ENCODE measurements at places on chromosomes 2 and 18.

DNA sequence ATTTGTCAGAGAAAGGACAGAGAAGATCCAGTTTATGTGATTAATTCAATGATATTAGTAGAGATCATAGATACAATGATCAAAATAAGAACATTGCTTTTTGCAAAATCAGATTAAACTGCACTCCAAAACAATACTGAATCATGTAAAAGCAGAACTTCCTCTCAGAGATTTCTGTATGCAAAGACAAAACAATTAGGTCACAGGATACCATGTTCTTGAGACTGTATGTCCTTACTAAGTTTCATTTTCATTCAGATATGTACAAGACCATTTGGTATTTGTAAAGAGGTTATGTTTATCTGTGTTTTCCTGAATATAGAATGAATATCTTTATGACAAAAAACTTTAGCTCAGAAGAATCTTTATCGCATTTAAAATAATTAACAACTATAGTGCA lies 161.8 kb downstream of the DLGAP1 start:
- DNase-seq, result no peak

GRCh38 chr2:105607920-105608504 lies 136.7 kb upstream of the NCK2 start:
- no peak for DNase-seq

GRCh38 chr2:217992061-217992460 lies 10.7 kb downstream of the TNS1 start:
- DNase-seq, result no peak

DNA sequence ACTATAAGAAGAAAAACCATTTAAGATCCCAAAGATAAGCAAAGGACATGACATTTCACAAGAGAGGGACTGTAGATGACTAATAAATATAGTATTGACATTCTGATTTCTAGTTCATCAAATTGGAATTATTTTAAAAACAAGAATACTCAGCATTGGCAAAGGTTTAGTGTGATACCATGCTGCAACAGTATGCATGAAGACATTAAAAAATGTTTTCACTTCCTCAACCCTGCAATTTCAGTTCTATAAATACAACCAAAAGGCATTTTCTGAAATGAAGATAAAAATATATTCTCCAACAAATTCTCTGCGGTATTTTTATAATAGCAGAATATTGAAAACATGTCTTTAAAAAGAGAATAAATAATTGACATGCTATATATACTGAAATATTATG lies 2.1 kb downstream of the C2orf81 start:
- no peak for DNase-seq

DNA sequence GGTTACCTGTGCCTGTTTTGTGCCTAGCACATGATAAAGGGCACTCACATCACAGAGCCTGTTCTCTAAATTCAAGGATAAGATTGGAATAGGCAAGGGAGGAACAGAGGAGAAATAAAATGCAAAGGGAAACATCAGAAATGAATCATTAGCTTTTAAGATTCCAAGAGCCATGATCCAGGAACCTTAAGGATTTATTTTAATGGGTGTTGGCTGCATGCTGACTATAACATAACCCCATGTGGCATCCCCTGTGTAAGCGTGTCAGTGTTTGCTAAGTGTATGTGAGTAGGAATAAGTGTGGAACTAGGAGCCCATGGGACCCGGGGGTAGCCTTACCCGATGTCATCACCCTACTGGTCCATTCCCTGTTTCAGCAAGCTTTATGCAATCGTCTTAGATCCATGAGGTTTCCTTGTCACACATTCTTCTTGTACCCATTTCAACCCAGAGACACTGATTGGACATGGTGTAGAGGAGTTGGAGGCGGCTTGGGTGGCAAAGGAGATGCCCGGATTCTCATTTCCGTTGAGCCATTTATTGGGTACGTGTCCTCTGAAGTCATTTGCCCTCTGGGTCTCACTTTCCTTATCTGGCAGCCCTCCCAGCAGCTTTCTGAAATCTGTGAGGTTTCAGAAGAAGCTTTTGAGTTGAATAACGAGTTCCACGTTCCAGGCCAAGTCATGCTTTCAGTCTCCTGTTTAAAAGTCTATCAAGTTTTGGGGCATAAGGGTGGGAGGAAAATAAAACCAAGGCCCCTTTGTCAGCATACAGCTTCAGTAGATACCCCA lies 117.0 kb downstream of the MGAT5 start:
- DNase-seq, result no peak

DNA sequence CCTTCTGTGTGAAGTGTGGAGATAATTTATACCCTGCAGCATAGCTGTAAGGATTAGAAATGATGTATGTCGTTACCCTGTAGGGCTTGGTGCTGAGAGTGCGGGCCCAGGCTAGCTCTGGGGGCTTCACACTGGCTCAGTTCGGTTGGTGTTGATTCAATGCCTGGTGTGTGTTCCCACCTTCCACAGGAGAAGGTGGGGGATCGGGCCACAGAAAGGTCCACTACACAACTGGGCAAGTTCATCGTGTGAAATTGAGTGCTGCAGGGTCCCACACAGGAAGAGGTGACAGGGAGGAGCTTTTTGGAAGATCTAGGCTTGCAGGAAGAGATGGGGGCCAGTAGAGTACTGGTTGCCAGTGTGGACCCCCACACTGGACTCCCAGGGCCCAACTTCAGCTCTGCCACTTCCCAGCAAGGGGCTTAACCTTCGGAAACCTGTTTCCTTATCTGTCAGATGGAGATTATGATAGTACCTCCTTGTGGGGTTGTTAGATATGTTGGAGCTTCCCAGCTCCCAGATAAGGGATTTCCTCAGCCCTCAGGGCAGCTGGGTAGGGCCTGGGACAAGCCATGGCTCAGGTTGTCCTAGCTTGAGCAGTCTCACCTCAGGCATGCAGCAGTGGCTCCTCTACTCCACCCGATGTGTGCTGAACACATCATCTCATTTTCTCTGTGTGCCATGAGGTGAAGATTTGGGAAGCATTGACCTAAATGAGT lies 71.5 kb downstream of the TMEM247 start:
- no peak for DNase-seq

GRCh38 chr2:69989441-69990105 lies 28.1 kb upstream of the ASPRV1 start:
- no peak for DNase-seq

- peak; percentile 35 for DNase-seq
These were observed 298.8 kb downstream of the FIGN start for GRCh38 chr2:163436963-163437362.

DNA sequence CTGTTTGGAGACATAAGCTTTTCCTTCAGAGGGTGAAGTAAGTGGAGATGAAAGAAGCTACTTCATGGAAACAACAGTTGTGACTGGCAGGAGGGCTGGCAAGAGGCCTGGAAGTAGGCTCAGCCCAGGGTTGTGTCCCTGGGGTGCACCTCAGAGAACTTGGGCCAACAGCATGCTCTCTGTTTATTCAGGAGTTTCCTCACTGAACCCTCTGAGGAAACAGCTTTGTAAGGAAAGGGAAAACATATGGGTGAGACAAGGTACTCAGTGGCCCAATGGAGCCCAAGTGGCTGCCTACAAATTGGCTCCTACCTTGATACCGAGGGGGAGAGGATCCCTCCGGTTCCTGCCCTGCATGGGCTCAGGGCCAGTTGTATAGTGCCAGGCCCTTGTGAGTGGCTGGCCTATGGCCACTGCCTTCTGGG lies 115.5 kb upstream of the ITGA6 start:
- no peak for DNase-seq

DNA sequence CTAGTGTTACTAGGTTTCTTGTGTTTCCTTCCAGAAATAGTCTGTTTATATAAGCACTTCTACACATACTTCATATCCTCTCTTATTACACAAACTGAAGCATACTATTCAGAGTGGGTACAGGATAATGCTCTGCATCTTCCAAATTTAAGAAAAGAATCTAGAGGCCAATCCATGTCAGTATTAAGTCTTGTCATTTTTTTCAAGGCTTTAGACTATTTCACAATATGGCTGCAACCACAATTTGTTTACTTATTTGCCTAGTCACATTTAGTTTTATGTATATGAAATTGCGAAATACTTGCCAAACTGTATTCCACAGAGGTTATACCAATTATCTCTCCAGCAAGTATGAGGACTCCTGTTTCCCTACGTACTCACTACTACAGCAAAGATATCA lies 27.9 kb downstream of the IWS1 start:
- no peak for DNase-seq

DNA sequence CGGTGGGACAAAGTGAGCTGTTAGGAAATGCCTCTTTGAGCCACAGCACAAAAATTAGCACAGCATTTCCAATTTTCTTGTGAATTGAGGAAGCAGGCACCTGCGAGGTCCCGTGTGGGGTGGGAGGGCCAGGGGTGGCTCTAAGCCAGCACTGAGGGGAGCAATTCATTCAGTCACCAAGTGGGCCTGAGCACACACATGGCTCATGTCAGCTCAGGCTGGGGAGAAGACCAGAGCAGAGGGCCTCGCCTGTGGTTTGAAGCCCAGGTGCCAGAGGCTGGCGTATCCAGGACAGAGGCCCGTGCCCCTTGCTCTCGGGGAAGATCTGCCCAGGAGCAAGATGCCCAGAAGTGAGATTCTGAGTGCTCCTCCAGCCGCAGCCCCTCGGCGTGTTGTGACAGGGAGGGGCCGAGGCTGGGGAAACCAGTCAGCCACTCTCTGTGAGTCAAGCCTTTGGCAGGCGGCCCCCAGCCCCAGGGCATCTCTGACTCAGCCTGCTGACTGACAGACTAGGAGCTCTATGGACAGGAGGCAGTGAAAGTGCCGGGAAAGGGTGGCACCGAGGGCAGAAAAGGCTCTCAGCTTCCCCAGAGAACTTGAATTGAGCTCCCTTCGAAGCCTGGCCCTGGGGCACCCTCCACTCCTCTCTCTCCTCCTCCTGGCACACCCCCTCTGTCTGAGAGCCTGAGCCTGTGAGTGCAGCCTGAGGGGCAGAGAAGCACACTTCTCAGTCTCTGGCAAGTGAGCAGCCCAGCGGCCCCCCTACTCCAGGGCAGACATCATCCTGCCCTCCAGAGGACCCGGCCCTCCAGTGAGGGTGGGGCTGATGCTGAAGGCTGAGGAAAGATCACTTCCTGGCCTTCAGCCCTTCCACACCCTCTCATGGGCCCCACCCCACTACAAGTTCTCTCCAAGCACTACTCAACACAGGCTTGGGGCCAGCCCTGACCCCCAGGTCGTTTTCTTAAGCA lies 32.3 kb downstream of the CYP26B1 start:
- no peak for DNase-seq

DNA sequence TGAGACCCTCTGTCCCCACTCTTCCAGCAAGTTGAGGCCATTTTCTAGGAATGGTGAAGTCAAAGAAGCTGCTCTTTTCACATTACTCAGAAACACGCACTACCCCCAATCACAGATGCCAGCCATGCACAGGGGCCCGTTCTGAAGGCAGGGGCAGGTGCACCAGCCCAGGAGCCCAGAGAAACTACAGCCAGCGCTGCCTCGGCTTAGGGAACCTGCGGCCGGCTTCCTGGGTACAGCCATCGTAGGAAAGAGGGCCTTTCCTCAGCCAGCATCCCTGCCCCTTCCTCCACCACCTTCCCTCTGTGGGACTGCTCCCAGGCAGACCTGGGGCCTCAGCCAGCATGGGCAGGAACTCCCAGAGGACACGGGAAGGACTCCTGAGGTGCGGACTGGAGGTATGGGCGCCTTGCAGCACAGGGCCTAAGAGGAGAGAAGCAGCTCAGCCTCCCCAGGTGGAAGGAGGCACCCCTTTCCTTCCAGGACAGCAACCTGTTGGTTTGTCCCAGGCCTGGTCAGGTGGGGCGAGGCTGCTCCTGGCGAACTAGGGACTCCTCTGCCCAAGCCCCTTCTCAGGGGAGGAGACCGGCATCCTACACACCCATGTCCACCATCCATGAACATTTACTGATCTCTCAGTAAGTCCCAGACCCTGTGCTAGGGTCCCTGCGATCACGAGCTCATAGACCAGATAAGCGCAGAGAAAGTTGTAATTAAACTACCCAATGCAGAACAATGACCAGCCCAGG lies 99.0 kb upstream of the ID2 start:
- DNase-seq, result no peak

DNA sequence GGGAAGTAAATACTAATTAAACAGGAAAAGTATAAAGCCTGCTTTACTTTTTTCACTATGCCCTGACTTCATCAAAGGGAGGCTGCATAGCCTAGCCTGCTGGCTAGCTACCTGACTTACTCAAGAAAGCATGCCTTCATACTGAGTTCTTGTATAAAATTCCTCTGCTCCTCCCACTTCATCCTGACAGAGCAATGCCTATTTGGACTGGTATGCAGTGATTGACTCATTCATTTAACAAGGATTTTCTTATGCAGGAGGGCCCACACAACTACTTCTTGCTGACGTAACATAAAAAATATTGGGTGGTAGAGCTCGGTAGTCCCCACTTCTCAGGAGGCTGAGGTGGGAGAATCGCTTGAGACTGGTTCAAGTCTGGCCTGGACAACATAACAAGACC lies 70.5 kb downstream of the PRPF40A start:
- no peak for DNase-seq

GRCh38 chr18:31512203-31512764 lies 14.3 kb downstream of the DSG2 start:
- no peak for DNase-seq

DNA sequence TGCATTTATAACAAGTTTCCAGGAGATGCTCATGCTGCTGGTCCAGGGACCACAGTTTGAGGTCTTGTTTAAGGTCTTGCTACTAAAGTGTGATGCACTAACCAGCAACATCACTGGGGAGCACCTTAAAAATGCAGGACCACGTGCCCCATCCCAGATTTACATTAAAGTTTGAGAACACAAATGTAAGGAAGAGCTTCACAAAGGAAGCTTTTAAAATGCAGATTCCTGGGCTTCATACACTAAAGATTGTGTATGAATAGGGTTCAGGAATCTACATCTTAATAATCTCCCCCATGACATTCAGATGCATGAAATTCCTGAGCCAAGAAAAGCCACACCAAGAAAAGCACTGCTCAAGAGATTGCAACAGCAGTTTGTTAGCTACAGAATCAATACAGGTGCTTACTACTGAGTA lies 235.3 kb upstream of the TANK start:
- DNase-seq, result no peak

DNA sequence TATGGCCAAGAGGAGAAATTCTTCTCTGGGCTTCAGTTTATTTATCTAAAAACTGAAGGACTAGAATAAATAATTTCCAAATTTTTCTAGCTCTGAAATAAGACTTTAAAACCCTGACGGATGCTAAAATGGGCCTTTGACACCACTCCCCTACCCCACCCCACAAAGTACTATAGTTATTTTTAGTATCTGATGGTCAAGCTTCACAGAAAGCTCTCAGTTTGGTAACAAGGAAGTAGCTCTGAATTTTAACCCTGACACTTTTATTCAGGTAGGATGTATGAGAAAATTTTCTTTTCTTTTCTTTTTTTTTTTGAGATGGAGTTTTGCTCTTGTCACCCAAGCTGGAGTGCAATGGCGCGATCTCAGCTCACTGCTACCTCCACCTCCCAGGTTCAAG lies 2.4 kb downstream of the RBKS start:
- no peak for DNase-seq

GRCh38 chr2:3519255-3520205 lies at the start of gene ADI1:
Gene ADI1, minus strand, starts transcription at chr2:3519531. Its CDS starts 44 bp downstream, at chr2:3519487.
- DNase-seq, result peak; percentile 70
